Activated CD4-positive, alpha-beta T cell treated with anti-CD3 and anti-CD28 coated beads, Interleukin-2, amount 50 U/mL, for 1 hour (primary cell): ENCODE measurements at places on chromosomes 7 and 10.

DNA sequence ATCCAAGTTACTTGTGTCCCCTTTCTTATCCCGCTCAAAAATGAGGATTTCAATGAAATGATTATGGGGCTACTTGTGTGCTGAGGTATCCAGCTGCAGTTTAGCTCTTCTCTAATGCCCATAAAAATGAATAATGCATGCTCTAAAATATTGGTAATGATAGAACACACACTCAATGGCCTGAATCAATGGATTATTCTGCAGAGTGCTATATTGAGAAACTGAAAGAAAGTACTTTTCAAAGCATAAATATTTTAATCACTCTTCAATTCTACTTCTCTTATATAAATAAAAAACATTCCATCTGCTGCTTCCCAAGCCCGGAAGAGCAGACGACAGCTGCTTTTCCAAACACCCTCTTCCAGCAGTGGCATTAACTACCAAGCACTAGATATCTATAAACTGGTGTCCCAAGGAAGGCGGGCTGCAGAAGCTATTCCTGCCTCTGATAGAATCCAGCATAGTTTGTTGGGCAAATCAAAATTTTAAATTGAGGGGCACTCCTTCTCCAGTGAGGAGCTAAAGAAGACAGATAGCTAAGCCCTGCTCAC, 284.9 kb upstream of the AOAH start:
- DNase-seq = no peak

- DNase-seq = no peak
Measured at GRCh38 chr7:87038993-87039690, 20.3 kb downstream of the ELAPOR2 start.

DNA sequence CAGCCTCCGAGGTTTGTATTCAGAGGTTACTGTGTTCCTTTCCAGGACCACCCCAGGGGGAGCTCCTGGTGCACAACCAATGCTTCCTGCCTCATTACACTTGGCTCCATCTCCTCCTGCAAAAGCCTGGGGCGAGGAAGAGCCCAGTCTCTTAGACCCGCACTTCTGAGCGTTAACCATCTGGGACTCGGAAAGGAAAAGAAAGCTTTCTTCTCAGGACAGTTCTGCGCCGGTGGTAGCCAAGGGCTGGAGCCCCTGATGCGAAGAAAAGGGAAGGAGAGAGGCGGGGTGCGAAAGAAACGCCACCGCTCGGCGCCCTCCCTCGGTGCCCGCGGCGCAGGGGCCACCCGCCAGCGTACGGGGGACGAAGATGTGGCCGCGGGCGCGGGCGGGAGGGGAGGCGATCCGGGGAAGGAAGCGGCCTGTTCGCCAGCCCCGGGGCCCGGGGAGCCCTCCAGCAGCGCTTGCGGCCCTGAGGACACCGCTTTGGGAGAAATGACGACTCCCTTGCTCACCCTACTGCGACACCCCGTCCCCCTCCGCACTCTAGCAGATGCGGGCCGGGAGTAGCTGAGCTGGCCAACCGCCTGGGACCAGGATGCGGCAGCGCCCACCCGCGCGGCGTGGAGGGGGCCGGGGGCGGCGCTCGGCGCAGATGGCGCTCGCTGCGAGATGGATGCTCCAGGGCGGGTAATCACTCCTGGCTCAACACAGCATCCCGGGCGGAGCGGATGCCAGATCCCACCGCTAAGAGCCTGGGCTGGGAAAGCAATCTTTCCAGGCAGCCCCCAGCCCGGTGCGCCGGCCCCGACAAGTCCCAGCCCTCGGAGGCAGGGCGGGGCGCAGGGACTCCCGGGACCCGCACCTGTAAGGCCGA, 1.3 kb downstream of the NRCAM start:
- no peak for DNase-seq

DNA sequence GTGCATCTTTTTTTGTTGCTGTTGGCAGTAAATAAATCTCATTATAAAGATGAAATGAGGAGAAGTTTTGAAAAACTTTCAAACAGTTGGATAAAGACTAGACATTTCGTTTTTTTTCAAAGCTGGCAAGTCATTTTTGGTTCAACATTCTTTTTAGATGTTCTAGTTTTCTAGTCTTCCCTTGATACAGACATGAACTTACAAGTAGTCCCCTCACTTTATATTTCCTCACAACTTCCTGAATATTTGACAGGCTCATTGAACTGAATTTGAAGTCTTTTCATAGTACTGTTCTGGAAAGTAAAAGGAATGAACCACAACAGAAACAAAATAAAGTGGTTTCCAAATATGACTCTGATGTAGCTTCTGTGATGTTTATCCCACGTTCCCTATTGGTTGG, 134.2 kb downstream of the NRCAM start:
- DNase-seq = no peak

- DNase-seq = no peak
Measured at GRCh38 chr7:28695300-28696295, 262.5 kb downstream of the TRIL start.

DNA sequence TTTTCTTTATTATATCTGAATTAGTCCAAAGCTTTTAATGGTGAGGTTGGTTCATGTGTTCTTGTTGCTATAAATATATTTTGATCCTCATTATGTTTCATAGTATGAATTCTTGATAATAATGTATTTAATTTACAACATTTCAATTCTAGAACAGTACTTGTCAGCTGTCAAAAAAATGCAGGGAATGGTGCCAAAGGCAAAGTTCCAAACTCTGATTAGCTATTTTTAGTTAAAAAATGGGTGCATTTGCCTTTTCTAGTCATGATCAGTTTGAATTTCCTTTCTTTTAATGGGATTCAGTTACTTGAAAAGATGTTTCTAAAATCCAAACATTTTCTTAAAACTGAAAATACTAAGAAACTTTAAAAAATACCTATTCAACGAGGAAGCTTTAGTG, 49.6 kb downstream of the ANKIB1 start:
- no peak for DNase-seq

GRCh38 chr10:118927321-118927720, 102.2 kb upstream of the NANOS1 start:
- no peak for DNase-seq

DNA sequence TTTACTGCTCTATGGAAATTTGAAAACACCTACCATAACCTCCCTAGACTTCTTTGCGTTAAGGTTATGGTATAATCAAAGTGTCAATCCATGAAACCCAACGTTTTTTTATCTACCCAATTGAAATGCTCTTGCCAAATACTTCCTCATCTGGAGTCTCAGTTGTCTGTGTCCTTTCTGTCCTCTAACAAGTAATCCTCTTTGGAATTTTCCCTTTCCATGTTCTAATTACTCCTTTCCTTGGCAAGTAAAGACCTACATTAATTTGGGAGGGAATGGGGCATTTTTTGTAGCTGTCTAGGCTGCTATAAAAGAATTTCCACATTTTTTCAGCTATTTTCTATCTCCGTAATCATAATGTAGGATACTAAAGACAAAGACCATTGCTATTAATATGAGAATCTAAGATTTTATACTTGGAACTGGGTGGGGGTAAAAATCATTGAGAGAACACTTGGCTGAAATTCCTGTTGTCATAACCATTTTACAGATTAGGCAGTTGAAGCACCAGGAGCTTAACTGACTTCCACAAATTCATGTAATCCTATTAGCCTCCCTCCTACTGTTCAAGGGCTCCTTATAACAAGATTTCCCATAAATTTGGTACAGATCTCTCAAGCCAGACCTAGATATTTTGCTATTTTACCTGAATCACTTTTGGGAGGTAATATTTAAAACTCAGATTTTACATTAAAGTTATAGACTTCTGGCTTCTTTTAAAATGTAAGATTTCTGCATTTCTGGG, 1307.6 kb downstream of the XPNPEP1 start:
- DNase-seq = no peak

- no peak for DNase-seq
Measured at GRCh38 chr10:99930731-99931550, 78.8 kb downstream of the DNMBP start.

GRCh38 chr7:66176914-66177313, 28.2 kb upstream of the TPST1 start:
- no peak for DNase-seq

DNA sequence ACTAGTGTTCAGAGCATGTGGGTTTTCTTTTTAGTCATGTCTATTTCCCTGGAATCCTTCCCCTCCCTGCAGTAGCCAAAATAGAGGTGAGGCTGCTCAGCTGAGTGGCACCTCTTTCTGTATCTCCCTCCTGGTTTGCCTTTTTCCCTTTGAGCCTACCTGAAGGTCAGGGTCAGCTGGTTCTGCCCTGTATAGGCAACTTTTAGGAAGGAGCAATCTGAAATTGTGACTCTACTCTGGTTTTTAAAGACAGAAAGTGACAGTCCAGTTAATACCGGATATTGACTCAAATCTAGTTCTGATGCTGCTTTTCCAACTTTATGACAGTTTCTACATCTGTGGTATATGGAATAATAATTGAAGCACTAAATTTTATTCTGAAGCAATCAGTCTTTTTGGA, 26.0 kb downstream of the CCM2 start:
- no peak for DNase-seq

DNA sequence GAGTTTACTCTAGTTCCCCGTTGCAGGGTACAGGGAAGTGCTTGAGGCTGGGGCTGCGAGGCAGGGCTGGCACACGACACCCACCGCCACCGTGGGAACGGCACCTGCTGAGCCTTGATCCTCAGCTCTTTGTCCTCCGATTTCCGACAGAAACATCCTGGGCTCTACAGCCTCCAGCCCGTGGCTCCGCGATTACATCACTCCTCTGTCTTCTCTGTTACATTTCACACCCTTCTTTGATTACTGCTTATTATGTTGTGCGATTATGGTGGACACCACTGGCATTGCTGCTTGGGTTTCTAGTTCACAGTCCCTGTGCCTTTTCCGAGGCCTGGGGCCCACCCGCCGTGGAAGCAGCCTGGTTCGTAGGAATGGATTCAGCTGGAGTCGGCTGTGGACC, 26.9 kb downstream of the FKBP6 start:
- no peak for DNase-seq

DNA sequence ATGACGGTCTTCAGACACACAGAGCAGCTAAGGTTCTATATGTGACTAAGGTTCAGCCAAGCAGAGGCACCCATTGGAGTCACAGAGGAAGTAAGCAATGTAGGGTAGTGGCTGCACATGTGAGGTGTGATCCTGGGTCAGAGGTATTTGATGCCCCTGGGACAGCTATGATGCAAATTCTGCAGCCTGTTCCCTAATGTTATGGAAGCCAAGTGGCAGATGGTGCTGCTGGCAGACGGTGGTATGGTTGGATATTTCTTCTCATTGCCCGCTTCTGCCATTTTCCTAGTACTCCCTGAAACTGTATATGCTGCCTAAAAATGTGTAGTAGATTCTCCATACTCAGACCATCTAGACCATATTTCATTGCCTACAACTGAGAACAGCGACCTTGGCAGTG, 7.2 kb downstream of the TAS2R16 start:
- no peak for DNase-seq

GRCh38 chr10:77746047-77746707, 108.6 kb upstream of the KCNMA1 start:
- no peak for DNase-seq

DNA sequence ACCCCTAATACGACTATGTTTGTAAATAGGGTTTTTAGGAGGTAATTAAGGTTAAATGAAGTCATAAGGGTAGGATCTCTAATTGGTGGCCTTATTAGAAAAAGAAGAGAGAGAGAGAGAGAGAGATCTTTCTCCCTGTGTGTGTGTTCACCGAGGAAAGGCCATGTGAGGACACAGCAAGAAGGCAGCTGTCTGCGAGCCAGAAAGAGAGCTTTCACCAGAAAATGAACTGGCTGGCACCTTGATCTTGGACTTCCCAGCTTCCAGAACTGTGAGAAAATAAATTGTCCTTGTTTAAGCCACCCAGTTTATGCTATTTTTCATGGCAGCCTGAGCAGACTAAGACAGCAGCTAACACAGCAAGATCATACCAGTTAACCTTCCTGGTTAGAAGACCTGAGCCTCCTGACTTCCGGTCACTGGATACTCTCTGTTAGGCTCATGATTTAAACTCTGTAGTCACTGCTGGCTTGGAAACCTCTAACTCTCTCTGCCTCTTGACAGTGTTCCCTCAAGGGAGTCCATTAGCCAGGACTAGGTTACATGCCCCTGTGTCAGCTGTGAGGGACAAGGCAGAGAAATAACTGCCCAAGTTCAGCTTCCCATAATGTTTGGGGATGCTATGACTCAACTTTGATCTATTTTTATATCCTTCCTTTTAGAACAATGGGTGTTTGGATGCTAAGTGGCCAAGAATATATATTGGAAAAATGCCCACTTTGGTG, 102.3 kb downstream of the DYNC1I1 start:
- DNase-seq = no peak

DNA sequence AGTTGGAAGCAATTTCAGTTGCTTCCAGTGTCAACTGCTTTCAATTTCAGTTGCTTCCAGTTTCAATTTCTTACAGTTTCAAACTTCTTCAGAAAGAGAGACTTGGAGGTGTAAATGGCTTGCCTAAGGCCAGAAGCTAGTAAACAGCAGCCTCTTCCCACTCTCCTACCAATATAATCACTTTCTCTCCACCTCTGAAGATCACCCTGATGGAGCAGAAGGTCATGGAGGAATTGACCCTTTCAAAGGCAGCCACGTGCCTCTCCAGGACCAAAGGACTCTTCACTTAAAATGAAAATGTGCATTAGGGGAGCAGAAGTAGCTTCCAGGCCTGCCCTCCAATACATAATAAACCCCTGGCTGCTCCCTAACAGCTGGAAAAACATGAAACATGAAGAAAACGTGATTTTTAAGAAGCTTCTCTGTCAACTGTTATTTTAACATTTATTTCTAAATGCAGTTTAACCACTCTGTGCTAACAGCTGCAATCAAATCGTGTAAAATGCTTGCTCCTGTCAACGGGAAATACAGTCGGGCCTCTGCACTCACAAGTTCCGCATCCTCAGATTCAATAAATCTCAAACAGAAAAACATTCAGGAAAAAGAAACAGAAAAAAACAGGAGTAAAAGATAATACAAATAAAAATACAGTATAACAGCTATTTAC, 1020.6 kb downstream of the XPNPEP1 start:
- DNase-seq = no peak

- no peak for DNase-seq
Measured at GRCh38 chr10:18759575-18759974, 100.3 kb downstream of the ARL5B start.

DNA sequence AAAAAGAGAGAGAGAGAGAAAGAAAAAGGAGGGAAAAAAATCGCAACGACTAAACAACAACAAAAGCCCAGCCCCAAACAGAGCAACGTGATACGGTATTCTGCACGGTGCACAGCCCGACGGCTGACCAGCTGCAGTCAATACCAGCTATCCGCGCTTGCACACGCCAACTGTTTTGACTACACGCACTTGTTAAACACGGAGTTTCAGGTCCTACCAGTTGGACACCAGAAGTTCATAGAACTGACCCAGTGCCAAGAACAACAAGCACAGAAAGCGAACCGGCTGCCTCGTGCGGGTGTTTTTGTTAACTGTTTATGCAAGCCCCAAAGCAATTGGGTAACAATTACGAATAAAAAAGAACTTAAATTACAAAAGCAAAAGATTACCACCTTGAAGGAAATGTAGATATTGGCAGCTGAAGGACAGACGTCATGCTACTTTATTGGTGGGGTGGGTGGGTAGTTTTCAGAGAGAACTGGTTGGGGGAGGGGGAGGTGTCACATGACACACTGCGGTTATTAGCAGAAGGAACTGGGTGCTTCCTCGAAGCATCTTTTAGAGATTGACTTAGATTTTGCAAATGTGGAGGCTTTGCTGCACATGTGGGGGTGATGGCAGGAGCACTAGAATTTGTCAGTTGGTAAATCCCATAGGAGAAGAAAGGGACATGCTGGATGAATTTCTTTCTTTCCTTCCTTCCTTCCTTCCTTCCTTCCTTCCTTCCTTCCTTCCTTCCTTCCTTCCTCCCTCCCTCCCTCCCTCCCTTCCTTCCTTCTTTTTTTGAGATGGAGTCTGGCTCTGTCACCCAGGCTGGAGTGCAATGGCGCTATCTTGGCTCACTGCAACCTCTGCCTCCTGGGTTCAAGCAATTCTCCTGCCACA, 110.6 kb upstream of the EFCAB10 start:
- peak; percentile 69 for DNase-seq
